ENCODE measurements at places on chromosomes 7 and 10.

GRCh38 chr7:32506266-32507054 is 11.2 kb downstream of the AVL9 start:
- DNase-seq, result no peak

DNA sequence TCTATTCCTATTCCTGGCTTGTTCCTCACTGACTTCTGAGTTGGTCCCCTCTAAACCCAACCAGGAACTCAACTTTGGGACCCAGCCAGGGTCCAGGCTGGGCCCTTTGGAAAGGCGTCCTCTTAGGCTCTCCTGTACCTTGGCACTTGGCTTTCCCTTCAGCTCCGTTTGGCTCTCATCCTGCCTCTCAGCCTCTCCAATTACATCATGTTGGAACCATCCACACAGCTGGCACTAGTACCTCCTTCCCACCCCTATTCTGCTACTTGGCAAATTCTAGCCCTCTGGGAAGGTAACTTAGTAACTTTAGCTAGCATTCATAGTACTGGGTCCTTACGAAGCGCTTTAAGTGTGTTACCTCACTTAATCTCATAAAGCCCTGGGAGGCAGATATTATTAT is 205.3 kb upstream of the HABP2 start:
- no peak for DNase-seq

DNA sequence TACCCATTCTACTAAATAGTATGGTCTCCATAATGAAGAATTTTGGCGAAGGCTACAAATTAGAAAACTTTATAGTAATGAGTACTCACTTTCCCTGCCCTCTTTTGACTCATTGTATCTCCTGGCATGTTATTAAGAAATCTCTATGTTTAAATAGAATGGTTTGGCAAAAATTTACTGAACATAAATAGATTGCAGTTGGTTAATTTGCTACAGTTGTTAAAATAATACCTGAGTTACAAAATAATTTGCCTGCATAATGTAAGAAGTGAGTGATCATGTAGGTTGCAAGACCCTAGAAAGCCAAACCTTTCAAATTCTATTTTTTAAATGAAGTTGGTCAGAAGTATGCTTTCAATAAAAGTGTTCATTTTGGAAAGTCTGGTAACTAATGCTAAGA is 176.8 kb upstream of the AHR start:
- no peak for DNase-seq

DNA sequence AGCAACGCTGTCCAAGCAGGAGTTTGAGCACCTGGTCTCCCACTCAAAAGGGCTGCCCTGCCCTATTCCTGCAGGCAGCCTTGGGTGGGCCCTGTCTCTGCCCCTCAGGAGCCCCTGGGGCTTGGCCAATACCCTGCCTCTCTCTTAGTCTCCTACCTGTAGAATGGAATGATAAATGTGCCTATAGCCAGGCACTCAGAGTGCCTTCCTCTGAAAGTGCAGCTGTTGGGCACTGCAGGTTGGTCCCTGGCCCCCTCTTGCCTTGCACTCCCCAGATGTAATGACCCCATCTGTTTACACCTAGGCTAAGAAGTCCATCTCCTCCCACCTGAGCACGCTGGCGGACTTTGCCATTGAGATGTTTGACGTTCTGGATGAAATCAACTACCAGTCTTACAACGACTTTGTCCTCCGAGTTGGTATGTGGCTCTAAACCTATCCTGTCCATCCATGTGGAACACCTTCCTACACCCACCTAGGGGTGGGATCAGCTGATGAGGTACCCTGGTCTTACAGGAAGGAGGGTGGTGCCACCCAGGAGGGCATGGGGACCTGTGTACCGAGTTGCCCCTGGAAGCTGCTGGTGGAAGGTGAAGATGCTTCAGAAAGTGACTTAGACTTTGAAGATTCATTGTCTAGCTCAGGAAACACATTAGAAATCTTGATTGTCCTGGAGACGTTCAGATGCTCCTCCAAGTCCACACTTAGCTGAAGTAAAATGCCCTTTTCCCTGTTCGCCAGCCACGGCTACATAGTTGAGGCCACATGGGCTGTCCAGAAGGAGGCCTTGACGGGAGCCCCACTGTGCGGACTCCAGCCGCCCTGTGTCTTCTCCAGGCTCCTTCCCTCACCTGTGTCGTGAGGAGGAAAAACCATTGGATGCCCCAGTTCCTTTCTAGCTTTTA is 134.1 kb downstream of the ADCY1 start:
- DNase-seq, result no peak

GRCh38 chr10:132494866-132495630 is 42.5 kb upstream of the INPP5A start:
- no peak for DNase-seq

DNA sequence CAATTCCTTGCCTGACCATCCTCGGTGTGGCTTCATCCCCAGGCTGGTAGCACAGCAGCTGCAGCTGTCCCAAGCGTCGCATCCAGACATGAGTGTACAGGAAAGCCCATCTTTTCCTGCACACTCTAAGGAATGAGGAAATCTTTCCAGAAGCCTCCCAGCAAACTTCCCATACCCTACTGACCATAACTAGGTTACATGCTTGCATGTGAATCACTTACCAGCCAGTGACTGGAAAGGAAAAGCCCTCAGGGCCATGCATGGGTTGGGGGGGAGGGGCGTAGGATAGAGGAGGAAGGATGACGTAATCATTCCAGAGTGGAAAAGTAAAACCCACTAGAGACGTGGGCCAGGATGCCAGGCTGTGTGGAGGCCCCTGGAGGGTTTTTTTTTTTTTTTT is 18.9 kb upstream of the ZNF212 start:
- no peak for DNase-seq

- DNase-seq, result no peak
Observed at GRCh38 chr10:1661416-1661815, 75.9 kb downstream of the ADARB2 start.

DNA sequence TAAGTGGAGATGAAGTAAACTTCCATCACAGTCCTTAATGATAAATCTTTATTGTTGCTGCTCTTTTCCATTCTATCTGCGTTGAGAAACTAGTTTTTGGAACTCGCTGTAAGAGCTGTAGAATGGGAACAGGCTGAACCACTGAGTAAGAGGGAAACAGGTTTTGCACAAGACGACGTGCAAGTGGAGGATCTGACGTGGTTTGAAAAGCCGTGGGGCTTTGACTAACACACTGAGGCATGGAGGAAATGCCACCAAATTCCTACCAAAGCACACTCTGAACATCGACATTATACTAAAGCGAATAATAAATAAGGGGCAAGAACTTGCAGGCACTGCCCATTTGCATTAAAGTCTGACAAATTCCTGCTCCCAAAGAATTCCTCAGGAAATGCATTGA is 160.6 kb downstream of the KLF6 start:
- DNase-seq, result no peak

GRCh38 chr7:78845155-78845554 is 608.3 kb downstream of the MAGI2 start:
- DNase-seq, result no peak

DNA sequence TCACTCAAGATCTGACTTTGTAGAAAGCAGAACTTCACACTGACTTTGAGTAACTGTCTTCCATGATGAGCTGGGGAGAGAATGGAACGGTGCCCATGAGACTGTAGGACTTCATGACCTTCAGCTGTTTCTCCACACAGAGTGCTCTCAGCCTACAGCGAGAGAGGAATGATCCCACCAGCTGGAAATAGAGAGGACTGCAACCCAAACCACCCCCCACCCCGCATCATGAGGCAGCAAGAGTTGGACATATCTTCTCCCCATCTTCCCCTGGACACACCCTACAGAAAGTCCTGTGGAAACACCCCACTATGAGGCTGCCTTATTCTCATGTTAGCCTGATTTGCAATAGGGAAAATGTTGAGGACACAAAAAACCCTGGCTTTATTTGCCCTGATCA is 312.5 kb downstream of the PAXIP1 start:
- no peak for DNase-seq

DNA sequence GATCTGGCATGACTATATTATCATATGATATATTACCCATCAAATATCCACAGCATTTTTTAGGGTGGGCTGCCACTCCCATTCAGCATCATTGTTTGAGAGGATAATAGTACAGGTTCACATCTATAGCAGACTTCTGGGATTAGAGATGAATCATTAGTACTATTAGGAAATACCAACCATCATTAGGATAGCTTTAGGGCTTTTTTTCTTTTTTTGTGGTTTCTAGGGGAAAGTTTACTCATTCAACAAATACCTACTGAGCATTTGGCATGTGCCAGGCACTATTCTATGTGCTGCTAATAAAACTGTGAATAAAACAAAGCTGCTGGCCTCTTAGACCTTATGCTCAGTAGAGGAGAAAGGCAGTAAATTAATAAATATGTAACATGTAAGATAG is 40.6 kb downstream of the NHLRC2 start:
- DNase-seq, result no peak

DNA sequence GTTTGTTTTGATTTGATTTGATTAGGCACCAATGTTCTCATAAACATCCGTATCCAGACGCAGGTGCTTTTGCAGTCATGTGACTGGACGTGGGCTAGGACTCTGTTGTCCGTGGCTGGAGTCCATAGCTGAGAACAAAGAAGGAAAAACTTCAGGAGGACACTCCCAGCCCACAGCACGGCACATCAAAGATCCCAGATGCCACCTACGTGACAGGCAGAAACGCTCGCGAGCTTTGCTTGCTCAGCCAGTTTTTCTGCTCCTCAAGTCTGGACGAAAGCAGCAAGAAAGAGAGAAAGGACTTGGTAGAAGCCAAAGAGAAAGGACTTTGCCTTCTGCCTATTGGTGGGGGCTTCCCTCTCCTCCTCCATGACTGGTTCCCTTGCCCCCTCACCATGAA is 6.9 kb upstream of the ZKSCAN1 start:
- no peak for DNase-seq
